ENCODE measurements at places on chromosomes 1 and 21.

- peak; percentile 94 for DNase-seq
Measured at GRCh38 chr1:54581621-54582035, 33.6 kb downstream of the ACOT11 start.

DNA sequence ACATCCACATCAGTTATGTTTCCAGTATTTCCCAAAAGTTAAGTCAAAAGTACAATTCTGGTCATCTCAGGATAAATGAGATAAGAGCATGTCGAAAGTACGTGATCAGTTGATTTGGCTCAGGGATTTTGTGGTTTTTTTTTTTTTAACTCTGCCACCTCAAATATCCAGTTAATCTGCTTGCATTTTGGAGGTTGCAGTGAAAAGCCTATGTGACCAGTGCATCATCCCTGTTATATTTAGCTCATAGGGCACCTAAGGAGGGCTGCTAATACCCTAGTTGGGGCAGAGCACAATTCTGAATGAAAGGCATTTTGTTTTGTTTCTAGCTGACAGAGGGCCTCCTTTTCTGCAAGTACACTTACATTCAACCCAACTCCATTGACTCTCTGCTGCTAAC is 31.7 kb upstream of the RGS16 start:
- no peak for DNase-seq

GRCh38 chr1:118298397-118298796 is 113.4 kb upstream of the SPAG17 start:
- no peak for DNase-seq

DNA sequence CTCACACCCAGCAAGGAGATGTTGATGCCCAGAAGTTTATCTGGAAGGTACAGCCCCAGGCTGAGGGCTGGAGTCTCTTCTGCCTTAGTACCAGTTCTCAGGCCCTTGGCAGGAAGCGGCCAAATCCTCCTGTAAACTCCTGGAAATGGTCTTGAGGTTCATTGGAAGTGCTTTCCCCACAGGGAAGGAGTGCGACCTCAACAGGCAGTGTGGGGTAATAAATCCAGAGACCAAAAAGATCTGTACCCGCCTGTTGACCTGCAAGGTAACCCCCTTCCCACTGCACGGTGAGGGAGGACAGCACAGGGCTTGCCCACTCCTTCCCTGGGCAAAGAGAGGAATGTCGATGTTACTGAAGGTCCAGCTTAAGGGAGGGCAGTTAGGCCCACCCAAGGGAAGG is 4.5 kb downstream of the ATXN7L2 start:
- DNase-seq = no peak

- no peak for DNase-seq
Measured at GRCh38 chr1:55180075-55180670, 35.0 kb downstream of the USP24 start.

DNA sequence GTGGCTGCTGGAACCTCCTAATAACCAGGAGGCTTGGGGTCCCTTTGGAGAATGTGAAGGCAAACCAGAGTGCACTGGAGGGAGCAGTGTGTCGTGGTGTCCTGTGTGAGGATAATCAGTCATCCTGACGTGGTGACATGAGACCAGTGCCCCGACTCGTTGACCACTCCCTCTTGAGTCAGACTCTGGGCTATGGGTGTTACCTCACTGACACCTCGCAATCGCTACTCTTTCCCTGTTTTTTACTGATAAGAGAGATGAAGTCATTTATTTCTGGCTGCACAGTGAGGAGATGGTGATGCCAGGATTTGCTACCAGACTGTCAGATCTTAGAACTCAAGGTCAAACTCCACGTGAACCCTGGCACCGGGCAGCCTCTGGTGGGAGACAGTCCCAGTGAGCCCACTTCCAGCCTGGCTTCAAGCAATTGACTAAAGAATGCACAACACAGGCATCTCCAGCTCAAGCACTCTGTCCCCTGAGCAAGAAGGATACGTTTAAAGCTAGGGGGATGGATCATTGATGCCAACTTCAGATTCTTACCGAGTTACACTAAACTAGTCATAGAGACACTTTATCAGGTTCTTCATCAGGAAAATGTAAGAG is 30.3 kb downstream of the UBASH3A start:
- no peak for DNase-seq

GRCh38 chr1:113871597-113872113 is at the start of gene PTPN22:
TSS of gene PTPN22 (minus strand) at chr1:113871712.
- peak; percentile 86 for DNase-seq

DNA sequence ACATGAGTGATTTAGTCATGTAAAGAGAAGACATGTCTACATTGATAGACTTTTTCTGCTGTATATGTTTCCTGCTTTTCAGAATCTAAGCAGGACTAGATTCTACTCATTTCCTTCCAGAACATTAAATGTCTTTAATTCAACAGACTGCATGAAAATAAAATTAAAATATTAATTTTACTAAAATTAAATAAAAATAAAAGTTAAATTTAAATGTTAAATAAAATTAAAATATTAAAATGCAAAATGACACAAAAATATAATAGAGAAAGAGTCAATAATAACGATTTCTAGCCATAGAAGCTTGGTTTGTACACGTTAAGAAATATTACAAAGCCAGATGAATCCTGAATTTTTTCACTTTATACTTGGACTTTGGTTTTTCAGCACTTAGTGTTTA is 552.8 kb upstream of the NR5A2 start:
- no peak for DNase-seq

GRCh38 chr1:67629370-67630075 is 55.5 kb upstream of the GADD45A start:
- DNase-seq = peak; percentile 62

DNA sequence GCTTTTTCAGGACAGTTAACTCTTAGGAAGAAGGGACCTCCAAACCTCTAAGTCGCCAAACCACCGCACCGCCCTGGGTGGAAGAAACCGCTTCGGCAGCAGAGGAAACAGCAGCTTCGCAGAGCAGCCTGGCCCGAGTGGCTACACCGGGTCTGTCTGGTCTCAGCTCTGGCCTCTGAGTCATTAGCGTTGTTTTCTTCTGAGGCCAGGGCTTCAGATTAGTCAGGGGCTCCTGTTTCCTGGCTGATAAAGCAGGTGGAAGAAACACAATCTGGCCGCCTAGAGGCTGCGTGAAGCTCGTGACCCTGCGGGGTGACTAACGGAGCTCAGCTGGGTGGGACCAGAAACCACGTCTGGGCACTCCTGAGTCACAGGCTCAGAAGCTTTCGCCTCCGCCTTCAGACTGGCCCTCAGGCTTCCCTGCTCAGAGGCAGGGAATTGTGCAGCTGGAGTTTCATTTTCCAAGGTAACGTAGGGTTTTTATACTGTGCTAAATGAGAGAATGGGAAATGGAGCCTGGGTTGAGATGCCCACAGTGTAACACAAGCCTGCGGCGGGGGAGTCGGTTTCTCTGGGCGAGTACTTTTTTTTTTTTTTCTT is 44.9 kb downstream of the CHAF1B start:
- peak; percentile 99 for DNase-seq

- DNase-seq = peak; percentile 23
Measured at GRCh38 chr1:208929575-208929974, 653.9 kb upstream of the CAMK1G start.

GRCh38 chr1:26094677-26095383 is 16.8 kb upstream of the PDIK1L start:
- DNase-seq = no peak

GRCh38 chr1:226489718-226490425 is 58.7 kb upstream of the STUM start:
- DNase-seq = no peak

DNA sequence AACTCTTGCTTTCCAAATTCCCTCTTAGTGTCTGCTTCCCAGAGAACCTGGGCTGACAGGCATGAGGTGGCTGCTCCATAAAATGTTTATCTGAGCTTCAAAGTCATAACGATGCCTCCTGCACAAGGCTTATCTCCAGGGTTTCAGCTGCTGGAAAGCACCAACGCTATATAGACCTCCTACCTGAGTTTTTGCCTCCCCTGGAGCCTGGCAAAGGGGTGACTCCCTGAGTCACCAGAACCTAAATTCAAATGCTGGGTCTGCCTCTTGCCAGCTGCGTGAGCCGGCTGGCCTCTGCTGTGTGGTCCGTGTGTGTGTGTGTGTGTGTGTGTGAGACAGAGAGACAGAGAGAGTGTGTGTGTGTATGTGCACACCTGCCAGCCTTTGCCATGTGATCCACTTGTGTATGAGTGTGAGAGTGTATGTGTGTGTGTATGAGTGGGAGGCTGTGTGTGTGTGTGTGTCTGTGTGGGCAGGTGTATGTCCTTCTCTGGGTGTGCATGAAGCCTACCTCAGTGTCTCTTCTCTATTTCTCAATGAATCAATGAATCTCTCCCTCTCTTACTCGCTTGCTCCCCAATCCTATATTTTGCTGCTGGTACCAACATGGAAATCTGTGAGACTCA is 714.9 kb downstream of the MATN1 start:
- peak; percentile 14 for DNase-seq

DNA sequence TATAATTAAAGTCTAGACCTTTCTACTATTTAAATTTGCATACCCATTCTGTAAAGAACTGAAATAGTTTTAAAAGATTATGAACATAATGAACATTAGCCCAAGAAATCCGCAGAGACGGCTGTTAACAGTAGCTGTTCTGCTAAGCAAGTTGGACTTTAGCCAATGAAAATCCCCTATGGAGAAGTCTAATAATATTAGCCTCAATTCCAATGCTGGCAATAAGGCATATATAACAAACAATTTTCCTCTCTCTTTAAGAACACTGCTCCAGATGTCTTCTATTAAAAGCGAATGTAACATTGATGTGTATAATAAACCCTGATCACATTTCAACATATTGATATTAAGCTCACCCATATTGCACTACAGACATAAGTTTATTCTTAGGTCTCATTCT is 221.3 kb upstream of the KCTD3 start:
- no peak for DNase-seq

- DNase-seq = peak; percentile 95
Measured at GRCh38 chr1:1000357-1001056, 610 bp upstream of the HES4 start.

DNA sequence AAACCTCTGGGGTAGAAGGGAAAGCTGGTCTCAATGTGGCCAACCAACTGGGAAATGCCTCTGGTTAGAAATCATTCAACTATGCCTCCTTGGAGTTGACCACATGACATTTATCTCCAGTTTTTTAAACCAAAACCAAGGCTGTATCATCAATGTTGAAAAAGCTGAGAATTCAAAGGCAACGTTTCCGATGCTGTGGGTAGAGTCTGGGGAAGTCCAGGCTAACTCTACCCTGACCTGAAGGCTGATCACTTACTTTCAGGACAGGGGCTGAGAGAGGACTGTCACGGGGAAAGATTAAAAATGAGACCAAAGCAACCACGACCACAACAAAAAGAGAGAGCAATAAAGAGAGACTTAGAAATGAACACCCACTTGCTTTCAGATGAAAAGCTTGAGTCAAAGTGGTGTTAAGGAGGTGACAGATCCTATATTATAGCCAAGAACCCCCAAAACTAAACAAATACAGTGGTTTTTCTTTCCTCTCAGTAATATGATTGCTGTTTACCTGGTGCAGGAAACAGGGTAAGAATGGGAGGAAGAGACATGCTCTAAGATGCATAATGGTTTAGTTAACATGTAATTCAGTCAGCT is 90.8 kb upstream of the TNFSF4 start:
- DNase-seq = peak; percentile 40

- peak; percentile 97 for DNase-seq
Measured at GRCh38 chr1:155859881-155860871, 809 bp downstream of the SYT11 start.

DNA sequence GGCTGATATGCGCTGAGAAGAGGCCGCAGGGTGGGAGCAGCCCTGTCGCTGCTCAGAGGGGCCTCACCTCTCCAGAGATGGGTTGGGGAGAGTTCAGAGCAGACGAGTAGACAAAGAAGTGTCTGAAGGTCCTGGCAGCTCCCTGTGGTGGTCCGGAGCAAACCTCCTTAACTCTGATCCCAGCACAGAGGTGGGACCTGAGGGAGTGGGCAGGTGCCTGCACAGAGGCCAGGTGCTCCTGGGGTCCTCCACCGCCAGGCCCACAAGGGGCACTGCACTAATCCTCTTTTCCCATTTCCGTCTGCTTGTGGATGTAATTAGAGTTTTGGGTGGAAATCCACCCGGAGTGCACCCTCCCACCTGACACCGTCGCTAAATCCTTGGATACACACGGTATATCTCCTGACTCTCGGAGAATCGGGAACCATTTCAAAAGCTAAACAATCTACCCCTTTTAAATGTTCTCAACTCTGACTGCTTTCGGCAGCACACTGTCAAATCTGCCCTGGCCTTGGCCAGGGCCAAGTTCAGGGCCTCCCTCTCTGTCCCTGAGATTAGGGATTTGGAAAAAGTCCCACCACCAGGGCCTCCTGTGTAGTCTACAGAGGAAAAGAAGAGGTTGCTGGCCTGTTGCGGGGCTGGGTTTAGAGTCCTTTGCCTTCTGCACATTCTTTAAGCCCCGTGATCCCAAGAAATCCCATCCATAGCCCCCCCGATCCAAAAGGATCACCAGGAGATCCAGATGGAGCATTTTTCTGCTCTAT is 22.4 kb downstream of the CASZ1 start:
- DNase-seq = no peak

GRCh38 chr1:160522622-160523345 is at the start of gene SLAMF6:
TSS of gene SLAMF6 (minus strand) at chr1:160523255. CDS start at chr1:160523192, 63 bp downstream.
- DNase-seq = no peak

DNA sequence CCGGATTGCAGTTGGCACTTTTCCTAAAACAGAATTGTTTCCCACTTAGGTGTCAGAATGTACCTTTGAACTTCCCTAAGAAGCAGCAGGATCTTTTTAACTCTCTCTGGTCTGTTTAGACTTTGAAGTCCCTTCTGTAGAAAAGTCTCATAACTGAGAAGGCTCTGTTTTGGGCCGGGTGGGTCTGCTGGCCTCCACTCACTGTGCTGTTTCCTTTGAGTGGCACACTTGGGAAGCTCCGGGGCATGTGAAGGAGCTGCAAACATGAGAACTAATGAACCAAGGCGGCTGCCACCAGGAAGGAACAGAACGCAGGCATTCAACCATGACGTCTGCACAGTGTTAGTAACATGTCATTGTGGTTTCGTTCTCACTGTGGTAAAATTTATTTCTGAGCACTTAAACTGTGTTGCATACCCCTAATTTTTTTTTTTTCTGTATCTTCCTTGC is 19.5 kb upstream of the NCMAP start:
- peak; percentile 67 for DNase-seq

- no peak for DNase-seq
Measured at GRCh38 chr1:83098791-83099190, 900.1 kb downstream of the TTLL7 start.

DNA sequence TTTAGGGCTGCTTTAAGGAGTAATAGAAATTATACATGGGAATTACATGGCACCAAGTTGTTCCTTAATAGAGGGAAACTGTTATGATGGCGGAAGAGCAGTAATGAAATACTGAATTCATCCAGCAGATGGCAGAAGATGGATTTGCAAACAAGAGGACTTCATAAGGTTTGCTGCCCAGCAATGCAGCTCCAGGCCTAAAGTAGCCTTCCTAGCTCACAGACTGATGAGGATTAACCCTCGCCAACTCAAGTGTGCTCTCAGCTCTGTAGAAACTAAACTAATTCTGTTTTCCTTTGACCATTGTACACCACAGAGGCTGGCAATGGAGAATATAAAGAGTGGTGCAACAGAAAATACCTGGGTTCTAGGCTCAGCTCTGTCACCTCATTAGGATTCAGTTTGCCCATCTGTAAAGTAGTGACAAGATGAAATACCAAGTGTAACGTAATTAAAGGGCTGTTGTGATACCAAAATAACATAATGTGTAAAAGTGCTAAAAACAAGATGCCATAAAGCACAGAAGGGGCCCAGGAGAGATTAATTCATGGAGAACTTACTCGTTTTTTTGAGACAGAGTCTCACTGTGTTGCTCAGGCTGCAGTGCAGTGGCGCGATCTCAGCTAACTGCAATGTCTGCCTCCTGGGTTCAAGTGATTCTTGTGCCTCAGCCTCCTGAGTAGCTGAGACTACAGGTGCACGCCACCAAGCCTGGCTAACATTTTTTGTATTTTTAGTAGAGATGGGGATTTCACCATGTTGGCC is 102.4 kb upstream of the SERBP1 start:
- DNase-seq = peak; percentile 90

Measured in astrocyte of the hippocampus (primary cell).